Activated CD4-positive, alpha-beta T cell treated with anti-CD3 and anti-CD28 coated beads, Interleukin-2, amount 50 U/mL, for 1 hour (primary cell): ENCODE measurements at places on chromosomes 5 and 9.
A peak's percentile ranks its signal among the peaks of the same experiment; 100 is the strongest.

DNA sequence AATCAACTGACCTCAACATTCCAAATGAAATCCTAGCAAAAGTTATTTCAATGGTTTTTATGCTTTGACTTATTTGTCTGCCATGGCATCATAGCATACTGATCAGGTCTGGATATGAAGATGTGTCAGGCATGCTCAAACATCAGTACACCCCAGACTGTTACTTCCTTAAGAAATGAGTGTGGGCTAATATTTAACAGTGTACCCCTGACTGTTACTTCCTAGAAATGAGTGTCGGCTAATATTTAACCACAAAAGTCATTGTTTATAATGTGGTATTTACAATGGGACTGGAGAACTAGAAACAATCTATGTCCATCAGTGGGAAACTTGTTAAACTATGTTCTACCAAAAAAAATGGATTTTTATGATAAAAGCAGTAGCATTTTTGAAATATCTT is 38.1 kb upstream of the HNRNPA0 start:
- no peak for DNase-seq

DNA sequence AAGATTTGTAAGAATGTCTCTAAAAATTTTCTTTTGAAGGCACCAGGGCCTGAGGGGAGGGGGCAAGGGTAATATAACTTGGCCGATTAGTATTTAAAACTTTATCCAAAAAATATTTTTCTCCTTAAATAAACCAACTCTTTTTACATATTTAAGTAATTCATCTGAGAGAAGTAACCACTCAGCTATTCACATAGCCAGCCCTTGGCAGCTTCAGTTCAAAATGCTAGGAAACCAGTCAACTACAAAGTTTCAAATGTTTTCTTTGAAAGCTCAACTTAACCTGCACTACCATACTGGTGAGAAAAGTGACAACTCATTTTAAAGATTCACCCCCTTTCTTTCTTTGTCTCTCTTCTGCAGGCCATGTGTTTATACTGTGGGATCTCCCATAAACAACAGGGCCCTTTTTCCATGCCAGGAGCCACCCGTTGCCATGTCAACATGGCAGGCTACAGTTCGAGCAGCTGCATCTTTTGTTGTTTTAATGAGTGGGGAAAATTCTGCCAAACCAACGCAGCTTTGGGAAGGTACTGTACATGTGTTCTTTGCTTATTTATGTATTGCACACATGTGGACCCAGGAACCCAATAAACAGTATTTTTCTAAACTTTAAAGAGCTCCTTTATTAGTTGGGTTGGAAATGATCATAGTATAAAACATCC is 46.3 kb downstream of the AOPEP start:
- no peak for DNase-seq

DNA sequence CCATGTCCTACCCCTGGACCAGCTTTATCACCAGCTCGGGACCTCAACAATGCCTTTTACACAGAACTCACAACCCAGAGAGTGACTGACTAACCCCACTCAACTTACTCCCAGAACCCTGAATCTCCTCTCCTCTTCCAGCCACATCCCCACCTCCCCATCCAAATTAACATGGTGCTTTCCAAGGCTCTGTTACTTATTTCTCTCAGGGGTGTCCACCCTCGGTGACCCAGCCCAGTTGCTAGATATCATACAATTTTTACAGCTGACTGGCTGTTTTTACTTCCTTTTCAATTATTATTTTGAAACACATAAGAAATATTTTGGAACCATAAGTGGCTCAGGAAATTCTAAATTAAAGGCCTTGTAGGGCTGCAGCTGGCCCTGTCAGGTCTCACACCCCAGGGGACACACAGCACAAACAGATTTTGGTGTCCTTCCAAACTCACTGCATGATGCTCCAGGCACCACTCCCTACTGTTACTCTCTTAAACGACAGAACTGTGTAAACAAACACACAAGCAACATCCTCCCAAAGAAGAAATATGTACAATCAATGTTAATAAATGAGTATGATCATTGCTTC is 180.6 kb downstream of the ADAMTS12 start:
- DNase-seq = no peak

DNA sequence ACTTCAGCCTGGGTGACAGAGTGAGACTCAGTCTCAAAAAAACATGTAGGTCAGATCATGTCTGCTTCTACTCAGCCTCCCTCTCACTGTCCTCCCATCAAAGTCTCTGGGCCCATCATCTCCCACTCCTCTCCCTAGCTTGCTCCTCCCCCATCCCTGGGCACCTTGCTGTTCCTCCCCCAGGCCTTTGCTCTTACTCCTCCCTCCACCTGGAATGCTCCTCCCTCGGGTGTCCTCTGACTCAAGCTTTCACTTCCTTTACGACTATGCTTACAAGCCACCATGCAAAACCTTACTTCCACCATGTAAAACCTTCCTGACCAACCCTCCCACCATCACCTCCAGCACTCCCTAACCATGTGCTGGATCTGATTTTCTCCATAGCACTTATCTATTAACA is 51.5 kb downstream of the MTMR12 start:
- DNase-seq = no peak

DNA sequence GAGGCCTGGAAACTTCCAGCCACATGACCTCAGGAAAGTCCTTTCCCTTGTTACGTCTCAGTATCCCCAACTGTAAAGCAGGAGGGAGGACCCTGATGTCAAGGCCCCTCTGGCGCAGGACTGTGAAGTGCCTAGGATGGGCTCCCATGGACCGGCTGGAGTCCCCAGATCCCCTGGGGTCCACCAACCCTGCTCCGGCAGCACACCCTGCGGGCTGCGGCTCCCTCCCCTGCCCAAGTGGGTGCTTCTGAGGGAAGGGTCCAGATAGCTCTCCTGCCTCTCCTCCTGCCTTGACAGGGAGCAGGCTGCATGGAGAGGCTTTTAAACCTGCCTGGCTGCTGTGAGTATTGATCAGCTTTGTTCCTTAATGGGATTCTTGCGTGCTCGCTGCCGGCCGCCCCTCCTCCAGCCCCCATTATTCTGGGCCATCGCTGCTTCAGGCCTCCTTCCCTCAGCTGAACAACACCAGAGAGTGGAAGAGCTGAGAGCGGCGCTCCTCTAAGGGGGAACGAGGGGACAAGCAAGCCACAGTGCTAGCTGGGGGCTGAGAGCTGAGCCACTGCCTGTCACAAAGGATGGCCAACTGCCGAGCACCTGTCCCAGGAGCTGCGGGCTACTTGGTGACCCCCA is 25.6 kb upstream of the NTNG2 start:
- DNase-seq = no peak

GRCh38 chr5:166058660-166059059 is 2232.8 kb upstream of the WWC1 start:
- no peak for DNase-seq

DNA sequence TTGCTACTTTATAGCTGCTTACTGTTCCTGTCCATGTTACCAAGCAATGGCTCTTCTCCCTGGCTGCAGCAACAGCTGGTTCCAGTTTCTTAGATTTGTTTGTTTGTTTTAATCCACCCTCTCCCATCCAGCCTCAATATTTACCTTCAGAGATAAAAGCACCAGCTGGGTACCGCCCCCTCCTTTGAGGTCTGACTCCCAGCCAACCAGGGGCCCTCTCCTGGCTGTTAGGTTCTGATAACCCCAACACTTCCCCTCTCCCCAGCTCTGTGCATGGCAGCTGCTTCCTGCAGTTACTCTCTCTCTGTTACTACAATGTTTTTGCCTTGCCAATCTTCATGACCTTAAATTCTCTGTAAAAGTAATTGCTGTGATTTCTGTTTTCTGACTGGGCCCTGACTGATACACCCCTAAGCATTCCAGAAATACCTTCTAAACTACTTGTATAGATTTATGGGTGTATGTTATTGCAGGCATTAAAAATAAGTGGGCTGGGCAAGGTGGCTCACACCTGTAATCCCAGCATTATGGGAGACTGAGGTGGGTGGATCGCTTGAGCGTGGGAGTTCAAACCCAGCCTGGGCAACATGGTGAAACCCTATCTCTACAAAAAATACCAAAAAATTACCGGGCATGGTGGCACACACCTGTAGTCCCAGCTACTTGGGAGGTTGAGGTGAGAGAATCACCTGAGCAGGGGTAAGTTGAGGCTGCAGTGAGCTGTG is 2.6 kb upstream of the GCNT1 start:
- peak; percentile 39 for DNase-seq

- no peak for DNase-seq
Measured at GRCh38 chr5:93572101-93572607, 8.9 kb downstream of the NR2F1-AS1 start.

DNA sequence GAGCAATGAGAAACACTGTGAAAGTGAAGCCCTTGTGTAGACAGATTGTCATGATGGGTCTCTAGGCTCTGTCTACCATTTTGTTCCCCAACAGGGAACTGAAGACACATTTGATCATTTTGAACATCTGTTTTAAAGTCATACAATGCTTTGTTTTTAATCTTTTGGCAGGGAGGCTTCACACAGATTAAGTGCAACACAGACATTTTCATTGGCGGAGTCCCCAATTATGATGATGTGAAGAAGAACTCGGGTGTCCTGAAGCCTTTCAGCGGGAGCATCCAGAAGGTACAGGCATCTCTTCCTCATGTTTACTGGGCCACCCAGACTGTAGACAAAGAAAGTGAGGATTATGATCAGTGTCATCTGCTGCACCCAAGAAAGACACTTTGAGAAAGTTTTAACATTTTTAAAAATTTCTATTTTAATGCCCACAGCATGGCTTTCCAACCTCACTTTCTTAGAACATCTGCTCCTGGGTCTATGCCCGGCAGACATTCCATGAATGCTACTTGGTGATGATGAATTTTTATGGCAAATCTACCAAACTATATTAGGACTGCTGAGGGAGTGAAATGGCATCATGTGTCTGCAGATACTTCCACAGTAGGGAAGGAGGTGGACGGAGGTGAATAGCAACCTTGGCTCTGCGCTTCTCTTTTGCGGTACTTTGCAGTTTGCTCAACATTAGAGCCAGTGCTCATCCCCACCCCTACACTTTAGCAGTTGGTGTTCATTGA is 121.3 kb downstream of the LIFR start:
- DNase-seq = no peak

DNA sequence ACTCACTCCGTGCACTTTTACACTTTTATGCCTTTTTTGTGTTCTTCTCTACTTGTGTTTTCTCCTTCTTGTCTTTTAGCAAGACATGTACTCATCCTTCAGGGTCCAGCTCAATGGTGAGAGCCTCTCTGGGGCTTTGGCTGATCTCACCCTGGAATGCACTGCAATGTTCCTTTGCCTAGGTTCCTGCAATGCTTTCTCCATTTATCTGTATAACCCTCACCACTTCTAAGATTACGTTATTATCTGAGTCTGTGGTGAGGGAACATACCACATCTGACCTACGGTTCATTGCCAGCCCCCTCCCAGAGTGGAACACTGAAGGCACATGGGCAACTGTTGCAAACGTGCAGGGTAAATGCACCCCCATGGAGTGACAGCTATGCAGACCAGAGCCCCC is 47.3 kb downstream of the KCNIP1 start:
- DNase-seq = no peak

DNA sequence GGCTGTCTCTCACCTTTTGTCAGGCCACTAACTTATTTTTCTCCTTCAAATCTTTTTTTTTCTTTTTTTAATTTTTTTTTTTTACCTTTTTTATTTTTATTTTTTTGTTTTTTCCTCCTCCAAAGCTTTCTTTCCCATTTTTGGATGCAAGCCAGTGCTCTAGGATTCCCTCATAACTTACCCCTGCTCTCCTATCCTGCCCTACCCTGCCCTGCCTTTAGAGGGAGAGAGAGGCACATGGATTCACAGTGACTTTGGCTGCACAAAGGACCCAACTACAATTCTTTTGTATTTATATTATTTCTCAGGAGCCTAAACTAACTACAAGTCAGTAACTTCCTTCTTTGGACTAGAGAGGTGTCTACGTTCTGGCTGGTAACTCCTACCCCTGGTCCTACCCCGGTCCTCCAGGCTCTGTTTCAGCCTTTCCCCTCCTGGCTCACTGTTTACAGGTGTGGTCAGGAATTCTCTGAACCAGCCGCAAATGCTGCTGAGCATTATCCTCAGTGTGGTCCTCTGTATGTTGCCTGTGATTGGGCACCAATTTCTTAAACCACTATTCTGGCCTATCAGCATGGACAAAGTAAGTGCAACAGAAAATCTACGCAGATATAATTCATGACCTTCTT is 8.4 kb upstream of the RUSC2 start:
- peak; percentile 15 for DNase-seq

DNA sequence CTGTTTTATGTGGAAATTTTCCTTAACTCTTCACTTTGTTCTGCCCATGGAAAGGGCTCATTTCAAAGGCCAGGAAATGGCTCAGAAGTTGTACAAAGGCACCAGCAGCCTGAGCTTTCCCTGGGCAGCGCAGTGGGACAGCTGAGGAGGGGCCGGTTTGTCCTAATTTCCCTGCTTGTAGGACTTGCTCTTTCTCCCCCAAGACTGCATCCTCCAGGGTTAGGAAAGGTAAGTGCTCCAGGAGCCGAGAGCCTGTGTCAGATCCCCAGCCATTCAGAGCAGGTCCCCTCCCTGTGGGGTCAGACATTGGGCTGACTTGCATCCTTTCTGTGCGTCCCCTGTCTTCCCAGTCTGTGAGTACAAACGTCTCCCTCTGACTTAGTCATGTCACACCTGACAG is 43.5 kb downstream of the AGXT2 start:
- DNase-seq = no peak

DNA sequence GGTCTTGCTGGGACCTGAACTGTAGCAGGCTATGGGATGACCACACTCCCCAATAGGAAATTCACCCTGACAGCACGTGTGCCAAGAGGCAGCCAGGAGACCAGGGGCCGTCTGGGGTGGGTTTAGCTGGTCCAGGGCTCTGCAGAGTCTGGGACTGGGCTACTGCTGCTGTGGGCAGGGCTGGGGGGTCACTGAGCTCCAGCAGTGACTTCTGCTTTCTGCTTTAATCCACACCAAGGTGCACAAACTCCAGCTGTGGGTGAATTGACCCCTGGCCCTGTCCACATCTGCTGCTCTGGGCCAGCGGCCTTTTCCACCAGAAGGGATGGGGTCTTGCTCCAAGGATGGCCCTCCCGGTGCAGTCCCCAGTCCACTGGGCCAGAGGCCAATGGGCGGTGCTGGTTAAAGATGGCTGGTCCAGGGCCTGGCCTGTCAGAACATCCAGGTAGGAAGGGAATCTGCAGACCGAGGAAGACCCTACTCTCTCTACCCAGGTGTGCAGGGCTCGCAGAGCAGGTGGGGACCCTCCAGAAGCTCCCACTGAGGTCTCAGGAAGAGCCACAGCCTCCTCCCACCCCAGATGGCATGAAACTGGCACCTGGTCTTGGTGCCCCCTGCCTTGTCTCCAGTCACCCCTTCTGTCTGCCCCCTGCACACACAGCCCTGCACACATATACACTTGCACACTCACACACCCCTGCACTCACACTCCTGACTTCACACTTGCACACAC is 28.0 kb downstream of the GLT6D1 start:
- DNase-seq = no peak

- peak; percentile 36 for DNase-seq
Measured at GRCh38 chr5:172454358-172455086, at the start of gene SH3PXD2B. Gene SH3PXD2B (minus strand): TSS chr5:172454525. CDS start chr5:172454352, 173 bp downstream.

- no peak for DNase-seq
Measured at GRCh38 chr9:107251756-107252322, 31.2 kb upstream of the RAD23B start.

- no peak for DNase-seq
Measured at GRCh38 chr5:14467886-14468285, 113.7 kb upstream of the OTULINL start.

- no peak for DNase-seq
Measured at GRCh38 chr9:8552732-8553131, 753.2 kb upstream of the DMAC1 start.

- DNase-seq = no peak
Measured at GRCh38 chr5:39698838-39699560, 274.2 kb upstream of the DAB2 start.

GRCh38 chr9:114303571-114303970 is 19.3 kb upstream of the ORM1 start:
- no peak for DNase-seq

GRCh38 chr5:160272264-160272663 is 40.1 kb downstream of the CCNJL start:
- DNase-seq = no peak
